ENCODE measurements at places on chromosomes 11 and 22.

DNA sequence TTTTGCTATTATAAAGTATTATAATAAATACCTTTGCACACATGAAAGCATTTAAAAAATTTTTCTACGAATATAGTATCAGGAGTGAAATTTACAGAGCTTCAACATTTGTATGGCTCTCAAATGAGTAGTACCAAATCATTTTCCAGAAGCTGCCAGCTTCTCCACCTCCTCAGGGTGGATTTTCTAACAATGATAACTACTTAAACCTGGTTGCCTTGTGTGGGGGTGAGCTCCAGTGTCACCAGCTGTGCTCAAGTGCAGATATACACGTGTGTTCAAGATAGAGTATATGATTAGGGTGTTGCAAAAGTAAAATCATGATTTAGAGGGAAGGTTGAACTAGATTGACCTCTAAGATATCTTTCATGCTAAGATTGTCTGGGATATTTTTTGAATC lies 48.2 kb downstream of the HORMAD2 start:
- no peak for DNase-seq

GRCh38 chr22:31950226-31950625 lies 5.9 kb downstream of the YWHAH start:
- DNase-seq, result no peak

DNA sequence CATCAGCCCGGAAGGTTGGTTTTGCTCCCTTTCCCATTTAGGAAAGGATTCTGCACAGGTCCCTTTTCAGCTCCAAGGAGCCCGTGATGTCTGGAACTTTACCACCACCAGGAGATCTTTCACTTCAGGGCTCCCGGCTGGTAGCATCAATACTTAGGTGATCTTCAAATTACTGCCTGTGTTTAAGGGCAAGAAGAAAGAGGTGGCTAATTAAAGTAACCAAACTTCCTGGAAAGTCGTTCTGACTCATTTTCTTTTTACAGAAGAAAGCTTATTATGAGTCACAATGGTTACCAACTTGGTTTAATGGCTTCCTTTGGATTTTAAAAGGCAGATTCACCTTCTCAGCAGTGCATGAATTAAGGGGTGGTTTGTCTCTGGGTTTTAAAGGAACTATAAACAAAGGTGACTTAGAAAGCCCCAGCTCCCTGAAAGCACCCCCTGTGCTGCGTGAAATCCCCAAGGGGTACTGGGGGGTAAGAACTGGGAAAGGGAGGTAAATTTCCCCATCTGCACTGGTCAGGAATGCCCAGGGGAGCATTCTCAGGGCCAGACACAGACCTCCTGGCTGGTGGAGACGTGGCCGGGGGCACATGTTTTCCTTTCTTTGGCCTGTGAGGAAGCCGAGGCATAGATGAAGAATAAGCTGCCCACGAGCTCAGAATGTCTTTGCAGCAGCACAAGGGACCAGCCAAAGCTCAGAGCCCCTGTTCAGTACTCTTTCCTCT lies 8.8 kb downstream of the POU2F3 start:
- no peak for DNase-seq

DNA sequence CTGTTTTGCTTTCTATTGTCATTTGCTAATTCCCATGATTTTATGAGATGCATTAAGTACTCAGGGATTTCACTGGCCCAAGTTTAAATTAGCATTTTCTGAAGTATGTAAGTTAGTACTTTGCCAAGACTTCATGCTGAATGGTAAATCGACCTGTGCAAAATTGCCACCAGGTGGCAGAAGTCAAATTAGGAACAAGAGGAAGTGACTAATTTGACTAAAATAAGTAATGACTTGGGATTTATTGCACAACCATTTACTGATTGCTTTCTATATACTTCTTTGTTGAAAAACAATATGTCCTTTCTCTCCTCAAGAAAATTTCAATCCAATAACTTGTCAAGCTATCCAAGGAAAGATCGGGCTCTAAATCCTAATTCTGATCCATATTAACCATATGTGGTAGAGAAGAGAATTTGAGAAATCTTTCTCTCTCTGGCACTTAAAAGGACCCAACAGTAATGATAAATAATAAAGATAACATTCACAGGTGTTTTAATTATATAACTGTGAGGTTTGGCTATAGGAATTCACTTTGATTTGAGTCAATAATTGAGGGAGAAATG lies 253.7 kb upstream of the CHORDC1 start:
- DNase-seq, result no peak

- no peak for DNase-seq
Observed at GRCh38 chr11:74672332-74672955, 58.8 kb downstream of the CHRDL2 start.

DNA sequence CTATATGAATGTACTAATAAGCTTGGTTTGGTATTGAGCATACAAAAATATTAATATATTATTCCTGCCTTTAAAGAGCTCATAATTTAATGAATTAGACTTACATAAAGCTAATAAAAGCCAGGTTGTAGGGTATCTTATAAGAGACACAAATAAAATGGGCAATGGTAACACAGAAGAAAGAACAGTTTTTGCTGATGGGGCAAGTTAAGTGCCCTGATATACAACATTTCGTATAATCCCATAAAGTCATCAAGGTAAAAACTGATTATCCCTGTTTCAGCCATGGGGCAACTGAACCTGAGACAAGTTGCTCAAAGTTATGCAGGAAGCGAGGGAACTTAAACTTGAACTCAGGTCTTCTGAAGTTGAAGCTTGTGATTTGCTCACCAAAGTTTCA lies 48.9 kb upstream of the ARHGAP20 start:
- no peak for DNase-seq

DNA sequence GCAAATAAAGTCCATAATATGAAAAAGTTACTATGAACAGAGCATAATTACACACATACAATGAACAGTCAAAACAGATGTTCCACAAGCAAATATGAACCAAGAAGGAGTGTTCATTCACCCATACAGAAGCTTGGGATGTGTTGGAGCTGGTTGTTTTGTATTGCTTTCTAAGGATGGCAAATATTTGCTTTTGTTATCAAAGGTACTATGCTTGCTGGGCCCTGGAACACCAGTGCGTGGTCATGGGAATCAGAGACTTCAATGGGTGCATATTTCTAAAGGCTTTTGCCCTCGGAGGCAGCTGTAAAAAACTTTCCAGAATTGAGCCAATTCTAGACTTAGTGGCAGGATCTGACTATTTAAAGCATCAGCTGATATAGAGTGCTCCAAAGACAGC lies 85.1 kb downstream of the BARX2 start:
- DNase-seq, result no peak

- peak; percentile 61 for DNase-seq
Observed at GRCh38 chr22:44975427-44976262, 34.2 kb downstream of the PHF21B start.

GRCh38 chr11:129237456-129237855 lies 45.3 kb upstream of the ARHGAP32 start:
- no peak for DNase-seq

DNA sequence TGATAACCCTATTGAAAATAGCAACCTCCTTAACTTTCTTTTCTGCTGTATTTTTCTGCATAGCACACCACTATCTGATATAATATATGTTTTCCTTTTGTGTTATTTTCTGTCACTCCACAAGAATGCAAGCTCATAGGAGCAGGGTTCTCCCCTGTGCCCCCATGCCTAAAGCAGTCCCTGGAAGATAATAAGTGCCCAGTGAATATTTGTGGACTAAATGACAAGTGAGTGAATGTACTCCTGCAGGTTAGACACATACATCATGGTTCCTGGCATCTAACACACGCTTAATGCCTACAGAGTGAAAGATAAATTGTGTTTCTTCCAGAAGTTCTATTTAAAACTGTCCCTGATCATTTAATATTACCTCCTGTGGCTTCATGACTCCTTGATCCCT lies 23.9 kb upstream of the OR9Q2 start:
- no peak for DNase-seq

GRCh38 chr11:36235750-36236149 lies 53.5 kb downstream of the COMMD9 start:
- no peak for DNase-seq

DNA sequence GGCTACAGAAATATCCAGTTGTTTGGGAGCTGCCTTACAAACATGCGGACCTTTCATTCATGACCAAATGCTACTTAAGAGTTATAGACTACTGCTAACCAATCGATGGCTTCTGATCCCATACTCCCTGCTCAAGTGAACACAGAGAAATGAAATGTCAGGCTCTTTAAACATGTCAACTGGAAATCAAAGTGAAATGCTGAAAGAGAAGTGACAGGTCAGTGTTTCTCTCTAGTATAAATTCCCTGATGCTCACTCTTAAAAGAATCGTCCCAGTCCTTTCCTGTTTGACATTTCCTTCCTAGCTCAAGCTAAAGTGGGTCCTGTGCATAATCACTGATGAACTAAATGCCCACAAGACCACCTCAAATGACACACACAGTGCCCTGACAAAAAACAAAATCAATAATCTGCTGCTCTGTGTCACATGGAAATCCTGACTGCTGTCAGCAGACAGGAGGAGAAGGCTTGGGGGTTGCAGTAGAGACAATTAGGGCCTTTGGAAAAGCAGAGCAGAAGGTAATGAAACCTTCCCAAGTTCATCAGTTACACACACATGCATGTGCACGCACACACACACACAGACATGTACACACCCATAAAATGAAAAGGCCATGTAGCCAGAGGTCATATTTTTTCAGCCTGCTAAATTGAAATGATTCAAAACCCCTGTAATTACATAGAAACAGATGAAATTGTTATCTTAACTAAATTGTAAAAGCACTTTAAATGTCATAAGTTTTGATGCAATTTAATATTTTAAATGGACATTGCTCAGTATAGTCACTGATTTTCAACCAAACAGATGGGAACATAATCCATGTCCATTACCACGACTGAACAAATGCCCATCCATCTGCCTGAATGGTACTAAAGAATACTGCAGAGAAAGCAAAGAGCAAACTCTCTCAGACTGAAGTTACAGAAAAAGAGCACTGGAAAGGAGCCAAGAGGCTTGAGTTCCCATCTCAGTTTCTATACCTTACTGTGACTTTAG lies 330.7 kb downstream of the TTC28 start:
- DNase-seq, result no peak

- DNase-seq, result no peak
Observed at GRCh38 chr22:40452730-40453487, 82.5 kb downstream of the SGSM3 start.

- peak; percentile 67 for DNase-seq
Observed at GRCh38 chr11:8870411-8871170, 40.4 kb upstream of the AKIP1 start.

- peak; percentile 65 for DNase-seq
Observed at GRCh38 chr22:37282385-37282677, at the start of gene CYTH4. CYTH4 (plus strand) TSS chr22:37282508; CDS start chr22:37282570, 62 bp downstream.

DNA sequence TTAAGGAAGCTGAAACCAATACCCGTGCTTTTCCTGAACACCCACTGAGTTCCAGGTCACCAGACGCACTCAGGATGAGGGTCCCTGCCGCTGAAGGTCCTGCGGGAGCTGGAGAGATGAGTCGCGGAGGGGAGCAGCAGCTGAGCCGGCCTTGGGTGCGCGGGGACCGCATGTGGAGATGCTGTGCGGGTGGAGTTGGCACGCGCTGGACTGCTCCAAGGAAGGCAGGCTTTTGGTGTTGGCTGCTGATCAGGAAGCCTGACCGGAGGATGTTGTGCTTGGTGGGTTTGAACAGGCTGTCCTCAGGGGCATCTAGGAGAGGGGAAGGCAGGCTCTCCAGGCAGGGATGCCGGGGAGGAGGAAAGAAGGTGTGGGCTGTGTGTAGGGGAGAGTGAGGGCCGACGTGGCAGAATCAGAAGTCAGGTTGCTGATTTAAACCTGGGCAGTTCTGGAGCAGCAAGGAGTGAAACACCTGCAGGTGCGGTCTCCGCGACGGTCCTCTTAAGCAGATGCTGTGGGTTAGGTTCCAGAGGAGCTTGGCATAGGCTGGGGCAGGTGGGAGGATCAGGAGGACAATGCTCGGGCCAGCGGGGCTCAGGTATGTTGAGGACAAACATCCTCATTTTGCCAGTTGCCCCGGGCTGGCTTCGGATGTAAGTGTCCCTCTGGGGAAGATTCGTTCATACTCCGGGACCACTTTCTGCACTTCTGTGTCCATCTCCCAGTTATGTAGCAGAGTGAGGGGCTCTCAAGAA lies 197.5 kb upstream of the B3GAT1 start:
- DNase-seq, result no peak

- DNase-seq, result no peak
Observed at GRCh38 chr22:46619830-46620501, at the start of gene GRAMD4. GRAMD4 (plus strand) TSS chr22:46620386; CDS start chr22:46626800, 6,414 bp downstream.

- DNase-seq, result no peak
Observed at GRCh38 chr22:33389936-33390335, 331.8 kb upstream of the SYN3 start.

GRCh38 chr11:22656130-22656529 lies 10.3 kb upstream of the GAS2 start:
- no peak for DNase-seq

DNA sequence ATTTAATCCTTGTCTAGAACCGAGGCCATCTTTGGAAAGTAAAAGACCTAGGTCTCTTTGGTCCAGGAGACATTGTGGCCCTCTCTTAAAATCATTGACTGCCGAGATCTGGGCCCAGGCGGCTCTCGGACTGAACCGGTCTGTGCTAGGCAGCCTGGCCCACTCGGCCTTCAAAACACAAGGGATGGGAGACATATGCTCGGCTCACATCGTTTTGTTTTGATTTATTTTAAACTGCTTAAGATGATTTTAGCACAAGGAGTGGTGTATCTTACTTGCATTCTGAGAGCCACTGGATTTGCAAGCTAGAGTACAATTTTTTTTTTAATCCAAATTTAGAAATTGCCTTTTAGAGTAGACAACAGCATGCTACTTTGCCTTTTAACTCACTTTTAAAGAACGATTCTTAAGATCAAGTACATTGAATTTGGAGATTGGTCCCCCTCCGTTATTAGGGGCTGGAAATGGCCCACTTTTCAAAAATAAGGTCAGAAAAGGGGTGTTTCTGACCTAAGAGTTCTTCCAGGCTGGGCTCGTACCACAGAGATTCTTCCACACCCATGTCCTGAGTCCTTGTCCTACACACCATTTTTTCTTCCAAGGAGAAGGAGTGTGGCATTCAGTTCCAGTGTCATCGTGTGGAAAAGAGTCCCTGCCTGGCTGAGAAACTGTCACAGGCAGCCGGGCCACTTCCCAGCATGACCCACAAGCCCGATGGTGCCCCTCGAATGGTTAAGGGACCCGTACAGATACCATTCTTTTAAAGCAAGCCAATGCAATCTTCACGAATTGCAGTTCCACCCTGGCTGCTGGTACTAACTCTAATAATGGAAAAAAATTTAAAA lies 80.5 kb upstream of the WNT7B start:
- DNase-seq, result no peak

Measured in Peyer's patch (tissue), 4 donors.